Naive thymus-derived CD4-positive, alpha-beta T cell (primary cell): ENCODE measurements at places on chromosomes 2 and 18.

- no peak for DNase-seq
Measured at GRCh38 chr2:210727549-210727948, 171.2 kb downstream of the CPS1 start.

- no peak for DNase-seq
Measured at GRCh38 chr2:71932780-71933466, 214.7 kb downstream of the CYP26B1 start.

DNA sequence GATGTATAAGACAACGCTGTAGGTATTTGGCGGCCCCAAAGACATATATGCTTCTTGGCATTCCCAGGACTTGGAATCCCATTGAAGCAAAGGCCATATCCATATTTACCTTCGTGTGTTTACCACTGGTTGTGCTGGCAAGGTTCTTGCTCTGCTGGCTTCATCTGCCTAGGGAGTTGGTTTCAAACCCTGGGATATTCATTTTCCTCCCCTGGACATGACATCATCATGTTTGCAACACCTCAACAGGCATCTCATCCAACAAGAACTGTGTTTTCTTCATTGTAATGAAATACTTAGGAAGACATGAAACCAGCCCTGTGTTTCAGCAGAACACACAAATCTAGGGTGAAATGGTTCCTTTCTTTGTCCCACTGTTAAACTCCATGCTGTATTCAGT, 77.9 kb upstream of the PHLPP1 start:
- no peak for DNase-seq

DNA sequence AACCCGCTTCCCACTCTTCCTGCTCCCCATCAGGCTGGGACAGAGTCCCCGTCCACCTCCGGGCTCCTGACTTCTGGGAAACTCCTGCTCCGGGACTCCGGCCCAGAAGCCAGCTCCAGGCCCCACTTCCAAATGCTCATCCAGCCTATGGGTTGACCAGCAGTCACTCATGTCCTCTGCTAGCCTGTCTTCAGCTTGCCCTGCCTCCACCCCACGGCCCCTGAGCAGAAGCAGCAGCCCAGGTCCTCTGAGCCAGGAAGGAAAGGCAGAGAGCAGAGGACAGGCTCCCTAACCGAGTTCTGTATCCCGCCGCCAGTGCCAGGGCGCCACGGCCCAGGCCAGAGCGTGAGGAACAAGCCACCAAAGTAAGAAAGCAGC, 86.4 kb upstream of the ID2 start:
- no peak for DNase-seq

DNA sequence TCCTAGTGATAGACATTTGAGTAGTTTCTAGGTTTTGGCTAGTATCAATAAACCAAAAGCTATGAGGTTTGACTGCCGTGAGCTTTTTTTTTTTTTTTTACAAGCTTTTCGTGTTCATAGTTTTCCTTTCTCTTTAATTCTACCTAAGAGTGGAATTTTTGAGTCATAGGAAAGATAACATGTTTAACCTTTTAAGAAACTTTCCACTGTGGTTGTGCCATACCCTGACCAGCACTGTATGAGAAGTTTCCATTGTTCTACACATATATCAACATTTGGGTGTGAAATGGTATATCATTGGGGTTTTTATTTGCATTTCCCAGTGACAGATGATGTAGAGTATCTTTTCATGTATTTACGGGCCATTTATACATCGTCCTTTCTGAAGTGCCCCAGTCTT, 31.7 kb downstream of the UBE2F start:
- peak; percentile 55 for DNase-seq

DNA sequence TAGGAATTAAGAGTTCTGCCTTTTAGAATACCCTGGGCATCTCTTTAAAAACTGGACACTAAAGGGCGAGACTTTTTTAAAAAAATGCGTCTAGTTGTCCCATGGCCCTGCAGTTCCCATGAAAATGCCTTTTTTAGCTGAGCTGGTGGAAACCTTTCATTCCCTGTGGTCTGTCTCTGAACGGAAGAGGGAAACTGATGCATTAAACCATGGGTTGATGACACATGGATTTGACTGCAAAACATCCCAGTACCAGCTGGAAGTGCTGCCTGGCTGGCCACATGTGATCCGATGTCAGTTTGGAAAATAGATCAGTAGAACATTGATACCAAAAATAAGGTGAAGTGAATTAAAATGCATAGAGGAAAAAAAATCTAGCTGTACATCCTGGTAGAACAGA, 129.2 kb downstream of the MYO1B start:
- DNase-seq, result no peak

DNA sequence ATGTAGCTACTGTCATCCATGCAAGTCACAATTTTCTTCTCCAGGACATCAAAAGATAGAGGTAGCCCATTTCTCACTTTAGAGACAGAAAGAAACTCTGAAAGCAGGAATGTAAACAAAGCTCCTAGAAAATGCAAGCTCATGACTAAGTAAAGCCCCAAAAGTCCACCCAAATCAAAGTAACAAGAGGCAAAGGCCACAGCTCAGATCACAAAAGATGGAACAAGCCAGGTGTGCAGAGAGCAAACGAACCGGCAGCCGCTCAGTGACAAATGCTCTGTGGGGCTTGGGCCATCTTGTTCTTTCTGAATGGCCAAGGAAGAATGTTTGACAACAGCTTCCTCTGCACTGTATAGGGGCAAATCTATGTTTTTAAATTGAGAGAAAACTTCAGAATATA, 201.0 kb downstream of the CYRIA start:
- no peak for DNase-seq

DNA sequence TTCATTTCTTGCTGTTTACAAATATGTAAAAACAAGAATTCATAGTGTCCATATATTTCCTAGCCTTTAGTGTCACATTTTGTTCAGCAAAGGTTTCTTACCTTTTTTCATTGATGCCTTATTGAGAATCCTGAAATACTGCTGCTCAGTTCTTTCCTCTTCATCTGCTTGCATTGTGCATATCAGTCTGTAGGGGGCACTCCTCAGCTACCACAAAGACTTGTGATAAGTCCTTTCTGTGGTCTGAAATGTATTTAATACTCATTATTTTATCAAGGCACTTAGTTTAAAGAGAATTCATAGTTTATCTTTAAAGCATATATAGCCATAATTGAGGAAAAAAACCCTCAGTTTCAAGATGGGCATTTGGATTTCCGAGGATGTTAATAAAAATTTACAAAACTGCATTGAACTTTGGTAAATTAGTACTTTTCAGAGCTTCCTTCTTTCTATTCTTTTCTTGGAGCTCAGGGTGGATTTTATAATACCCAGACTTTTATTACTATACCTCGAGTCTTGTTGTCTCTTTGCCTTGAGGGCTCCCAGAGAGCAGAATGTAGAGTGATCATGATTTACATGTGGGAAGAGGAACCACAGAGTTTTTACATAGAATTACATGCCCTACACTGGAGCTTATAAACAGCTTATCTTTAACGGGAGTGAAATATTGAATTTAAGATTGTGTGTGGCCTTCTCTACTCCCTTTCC, 570.1 kb downstream of the PLCL1 start:
- no peak for DNase-seq

- DNase-seq, result no peak
Measured at GRCh38 chr2:27270670-27271069, 4.6 kb upstream of the DNAJC5G start.

DNA sequence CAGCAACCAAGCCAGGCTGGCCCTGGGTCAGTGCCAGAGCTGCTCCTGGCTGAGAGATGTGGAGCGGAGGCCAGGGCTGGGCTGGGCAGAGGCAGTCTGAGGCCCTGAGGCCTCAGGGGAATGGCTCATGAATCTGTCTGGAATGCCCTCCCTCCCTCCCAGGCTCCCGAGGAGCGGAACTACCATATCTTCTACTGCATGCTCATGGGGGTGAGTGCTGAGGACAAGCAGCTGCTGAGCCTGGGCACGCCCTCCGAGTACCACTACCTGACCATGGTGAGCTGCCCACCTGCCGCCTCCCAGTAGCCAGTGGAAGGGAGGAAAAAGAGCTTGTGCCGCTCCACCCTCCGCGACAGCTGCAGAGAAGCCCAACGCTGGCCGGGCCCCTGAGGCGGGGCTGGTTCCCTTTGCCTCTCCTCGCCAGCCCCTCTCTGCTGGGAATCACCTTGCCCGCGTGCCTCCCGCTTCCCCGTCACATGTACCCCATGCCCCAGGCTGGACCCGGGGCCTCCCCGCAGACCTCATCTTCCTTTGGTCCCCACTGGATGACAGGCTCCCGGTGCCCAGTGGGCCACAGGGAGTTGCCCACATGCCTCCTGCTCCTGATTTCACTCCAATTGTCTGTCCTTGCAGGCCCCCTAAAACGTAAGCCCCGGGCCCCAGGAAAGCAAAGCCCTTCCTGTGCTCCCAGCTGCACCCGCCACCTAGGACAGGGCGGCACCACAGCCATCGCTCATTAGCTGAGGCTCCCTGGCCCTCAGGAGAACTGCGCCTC, 41.1 kb downstream of the MYO7B start:
- DNase-seq, result peak; percentile 14

GRCh38 chr2:174171686-174172445, 76.5 kb downstream of the OLA1 start:
- no peak for DNase-seq

DNA sequence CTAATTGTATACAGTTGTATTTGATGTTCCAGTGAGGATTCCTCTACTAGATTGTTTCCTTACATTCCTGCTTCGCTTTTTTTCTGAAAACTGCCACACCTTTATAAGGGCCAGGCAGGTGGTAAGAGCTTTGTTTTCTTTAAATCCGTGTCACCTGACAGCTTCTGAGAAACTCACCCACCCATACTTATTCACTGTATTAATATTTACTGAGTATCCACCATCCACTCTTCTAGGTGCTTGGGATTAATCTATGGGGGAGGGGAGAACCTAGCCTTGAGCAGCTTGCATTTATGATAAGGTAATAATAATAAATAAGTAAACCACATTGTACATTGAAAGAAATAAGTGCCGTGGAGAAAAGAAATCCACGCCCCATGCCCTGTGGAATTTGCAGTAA, 174.7 kb upstream of the AGAP1 start:
- DNase-seq, result no peak

- no peak for DNase-seq
Measured at GRCh38 chr2:19648583-19648982, 253.2 kb downstream of the TTC32 start.

DNA sequence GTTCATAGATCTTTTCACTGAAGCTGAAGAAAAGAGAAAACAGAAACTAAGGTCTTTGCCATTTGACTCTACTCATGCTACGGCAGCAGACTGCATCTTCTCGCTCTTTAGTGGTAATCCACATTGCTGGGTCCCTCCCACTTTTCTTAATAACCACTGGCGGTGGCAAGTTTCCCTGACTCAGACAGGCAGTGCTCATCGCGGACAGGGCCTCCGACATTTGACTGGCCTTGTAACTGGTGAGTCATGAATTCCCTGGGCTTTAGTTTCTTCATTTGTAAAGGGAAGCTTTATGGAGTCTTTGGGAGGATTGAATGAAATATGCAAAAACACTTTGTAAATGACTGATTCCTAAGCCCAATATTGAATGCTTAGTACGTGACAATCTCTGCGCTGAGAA, 238.2 kb upstream of the RBBP8 start:
- no peak for DNase-seq

DNA sequence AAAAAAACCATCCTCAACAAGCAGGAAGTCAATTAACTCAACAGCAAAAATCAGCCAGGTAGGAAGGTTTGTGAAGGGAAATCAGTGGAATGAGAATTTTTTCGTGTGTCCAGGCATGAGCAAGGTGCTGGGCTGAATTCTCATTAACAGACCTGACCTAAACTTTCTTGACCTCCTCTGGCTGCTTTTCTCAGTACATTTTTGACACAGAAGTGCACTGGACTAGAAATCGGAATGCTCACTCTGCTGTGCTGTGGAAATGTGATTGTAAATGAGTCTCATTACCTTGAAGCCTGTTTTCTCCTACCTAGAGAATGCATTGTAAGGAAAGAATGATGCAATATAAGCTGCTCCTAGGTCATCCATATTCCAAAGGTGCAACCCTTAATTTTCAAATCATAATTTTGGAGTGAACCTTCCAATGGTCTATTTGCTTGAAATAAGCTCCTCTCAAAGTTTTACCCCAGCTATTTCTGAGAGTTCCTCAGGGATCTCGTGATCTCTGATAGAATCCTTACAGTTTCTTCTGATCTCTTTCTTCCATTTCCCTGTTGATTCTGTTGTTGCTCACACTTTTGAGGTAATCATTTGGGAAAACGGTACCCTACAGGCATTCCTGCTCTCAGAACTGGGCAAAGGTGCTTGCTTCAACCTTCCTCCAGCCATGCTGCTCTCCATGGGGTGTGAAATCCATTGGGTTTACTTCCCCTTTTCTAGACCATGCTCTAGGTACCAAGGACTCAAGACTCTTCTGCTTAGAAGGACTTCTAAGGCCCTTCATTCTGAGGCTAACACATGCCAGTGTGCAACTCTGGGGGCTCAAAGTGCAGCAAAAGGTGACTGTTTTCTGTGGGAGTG, 104.9 kb upstream of the ITPRID2 start:
- DNase-seq, result no peak

DNA sequence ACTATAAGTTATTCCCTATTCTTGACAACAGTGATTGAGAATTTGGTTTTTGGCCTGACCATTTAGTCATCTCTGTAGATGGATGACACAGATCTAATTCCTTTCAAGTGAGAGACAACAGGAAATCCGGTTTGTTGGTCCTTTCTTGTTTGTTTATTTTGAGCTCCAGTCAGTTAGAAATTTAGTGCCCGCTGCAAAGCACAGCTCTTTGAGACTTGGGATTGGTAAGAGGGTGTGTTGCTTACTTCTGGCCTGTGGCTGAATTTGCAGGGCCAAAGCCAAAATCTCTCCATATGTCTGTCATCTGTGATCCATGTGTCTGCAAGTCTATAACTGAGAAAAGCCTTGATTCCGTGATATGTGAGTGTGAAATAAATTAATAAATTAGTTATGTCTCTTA, 74.3 kb downstream of the BIN1 start:
- no peak for DNase-seq
